ENCODE measurements at places on chromosomes 5 and 9.
A peak's percentile ranks its signal among the peaks of the same experiment; 100 is the strongest.

- no peak for DNase-seq
These were observed 36.1 kb downstream of the CERT1 start for GRCh38 chr5:75475364-75475763.

GRCh38 chr9:78928625-78929405, 631.9 kb downstream of the PSAT1 start:
- no peak for DNase-seq

- no peak for DNase-seq
These were observed 253.0 kb downstream of the MARCHF11 start for GRCh38 chr5:15926586-15926985.

DNA sequence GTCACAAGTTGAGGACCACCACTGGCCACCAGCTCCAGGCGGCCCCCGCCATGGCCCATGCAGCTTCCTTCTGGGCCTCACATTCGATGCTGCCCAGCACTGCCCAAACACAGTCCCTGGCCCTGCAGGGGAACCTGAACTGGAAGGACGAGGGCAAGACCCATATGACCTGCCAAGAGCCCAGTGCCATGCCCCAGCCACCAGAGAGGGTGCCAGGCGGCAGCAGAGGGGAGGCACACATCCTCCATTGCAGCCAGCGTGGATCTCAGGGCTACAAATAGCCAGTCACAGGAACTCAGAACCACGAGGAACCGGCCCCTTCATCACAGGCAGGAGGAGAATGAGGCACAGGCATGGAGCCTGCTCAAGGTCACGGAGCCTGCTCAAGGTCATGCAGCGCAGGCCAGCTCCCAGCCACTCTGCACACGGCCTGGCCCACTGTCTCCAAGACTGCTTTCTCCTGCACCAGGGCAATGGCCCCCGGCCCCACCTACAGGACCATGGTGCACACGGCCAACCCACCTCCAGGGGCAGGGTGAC, 69.6 kb downstream of the SEMA4D start:
- DNase-seq: no peak

GRCh38 chr5:43019614-43020398, 20.3 kb downstream of the ANXA2R start:
- DNase-seq: peak; percentile 50

GRCh38 chr5:120697147-120697546, 233.0 kb downstream of the PRR16 start:
- no peak for DNase-seq

DNA sequence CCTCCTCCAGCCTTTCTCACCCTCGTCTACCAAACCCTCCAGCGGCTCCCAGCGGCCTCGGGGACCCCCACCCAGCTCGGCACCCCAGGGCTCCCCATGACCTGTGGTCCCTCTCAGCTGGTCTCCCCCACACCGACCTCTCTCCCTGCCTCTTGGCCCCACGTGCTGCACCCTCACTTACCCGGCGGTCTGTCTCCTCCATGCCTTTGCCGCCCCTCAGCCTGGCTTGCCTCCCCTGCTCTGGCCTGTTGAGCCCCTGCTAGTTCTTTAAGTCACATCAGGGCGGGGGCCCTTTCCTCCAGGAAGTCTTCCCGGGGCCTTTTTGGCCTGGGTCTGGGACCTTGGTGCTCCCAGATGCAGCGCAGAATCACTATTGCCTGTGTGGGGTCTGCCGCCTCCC, 81.5 kb downstream of the LMX1B start:
- DNase-seq: no peak

- no peak for DNase-seq
These were observed 20.8 kb upstream of the ACTBL2 start for GRCh38 chr5:57503433-57503832.

DNA sequence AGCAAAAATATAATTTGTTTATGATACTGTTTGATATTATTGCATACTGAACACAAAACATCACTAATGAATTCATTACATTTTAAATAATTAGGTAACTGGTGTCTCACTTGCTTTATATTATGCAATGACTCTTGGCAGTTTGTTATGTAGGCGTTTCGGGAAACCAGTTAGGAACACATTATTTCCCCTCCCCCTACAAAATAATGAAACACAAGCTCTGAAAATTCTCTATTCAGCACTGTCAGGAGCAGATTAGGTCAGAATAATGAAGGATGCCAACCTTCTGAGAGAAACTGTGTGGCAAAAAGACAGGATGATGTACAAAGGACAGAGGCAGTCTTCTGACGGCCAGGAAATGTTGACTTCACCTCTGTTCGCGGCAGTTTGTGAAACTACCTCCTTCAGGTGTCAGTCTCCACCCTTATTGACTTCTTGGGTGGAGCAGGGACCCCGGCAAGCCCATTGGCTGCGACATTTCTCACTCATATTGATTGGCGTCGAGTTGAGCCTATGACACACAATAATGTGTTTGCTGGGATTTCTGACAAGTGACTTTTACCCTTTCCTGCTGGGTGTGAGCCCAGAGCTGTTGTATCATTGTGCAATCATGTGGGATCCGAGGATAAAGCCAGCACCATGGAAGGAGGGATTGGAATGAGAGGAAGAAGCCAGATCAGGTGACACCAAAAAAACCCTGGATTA, 33.9 kb downstream of the SH3PXD2B start:
- DNase-seq: peak; percentile 85

- DNase-seq: no peak
These were observed 10.6 kb upstream of the HMHB1 start for GRCh38 chr5:143801252-143801939.

- DNase-seq: no peak
These were observed 292.8 kb downstream of the TLE1 start for GRCh38 chr9:81396528-81396927.

- no peak for DNase-seq
These were observed 37.6 kb downstream of the MAST4 start for GRCh38 chr5:66633754-66634153.

DNA sequence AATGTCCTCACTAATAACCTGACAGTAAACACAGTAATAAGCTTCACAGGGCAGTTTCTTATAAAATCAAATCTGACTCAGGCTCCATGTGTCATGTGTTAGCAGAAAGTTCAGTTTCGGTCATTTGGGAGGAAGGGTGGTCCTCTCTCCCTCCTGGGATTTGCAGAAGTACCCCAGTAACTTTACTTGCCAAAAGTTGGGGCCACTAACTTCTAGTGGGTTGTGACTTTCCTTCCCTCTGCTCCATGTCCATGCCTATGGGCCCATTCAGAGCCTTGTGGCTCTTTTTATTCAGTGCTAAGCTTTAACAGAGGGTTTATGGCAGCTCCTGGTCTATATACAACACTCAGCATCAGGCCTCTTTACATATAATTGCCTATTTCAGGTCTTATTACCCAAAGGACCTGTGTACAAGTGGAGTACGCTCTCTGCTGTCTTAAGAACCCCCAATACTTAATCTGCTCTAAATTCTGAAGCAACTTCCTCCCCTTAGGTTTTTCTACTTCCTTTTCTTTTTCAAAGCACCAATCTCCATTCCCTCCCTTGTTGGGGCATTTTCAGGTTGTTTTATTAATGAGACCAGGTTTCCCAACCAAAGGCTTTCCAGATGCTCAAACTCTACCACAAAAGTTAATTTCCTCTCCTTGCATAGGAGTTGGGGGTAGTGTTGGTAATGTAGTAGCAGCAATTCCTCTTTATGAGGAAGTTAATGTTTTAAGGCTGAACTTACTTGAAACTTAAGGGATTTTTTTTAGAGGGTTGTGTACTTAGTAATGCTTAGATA, 107.7 kb downstream of the CCDC192 start:
- DNase-seq: no peak

GRCh38 chr5:126124706-126125345, 298.4 kb upstream of the GRAMD2B start:
- no peak for DNase-seq

Measured in HFFc6 (cell line).